Left hindlimb (tissue), 1 donor: ENCODE measurements at places on chromosomes 11 and 22.
A peak's percentile ranks its signal among the peaks of the same experiment; 100 is the strongest.

DNA sequence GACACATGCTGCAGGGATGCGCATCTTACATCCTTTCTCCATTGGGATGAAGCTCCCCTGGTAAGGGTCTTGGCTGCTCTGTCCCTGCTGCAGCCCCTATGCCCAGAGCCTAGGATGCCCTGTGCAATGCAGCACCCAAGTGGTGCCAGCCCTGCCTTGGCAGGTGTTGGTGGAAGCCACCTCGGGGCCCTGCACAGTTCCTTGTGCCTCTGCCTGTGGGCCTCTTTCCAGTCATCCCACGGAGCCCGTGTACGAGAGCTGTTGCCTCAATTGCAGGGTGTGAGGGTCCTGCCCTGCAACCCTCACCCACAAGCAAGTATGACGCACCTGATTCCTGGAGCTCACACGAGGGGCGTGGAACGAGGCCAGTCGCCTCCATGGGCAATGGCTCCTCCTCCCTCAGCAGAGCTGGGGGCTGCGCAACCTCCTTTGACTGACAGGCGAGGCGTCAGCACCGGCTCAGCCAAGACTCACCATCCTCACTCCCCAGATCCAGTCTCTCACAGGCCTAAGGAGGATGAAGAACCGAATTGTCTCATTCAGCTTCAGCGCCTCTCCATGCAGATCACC lies 719.6 kb downstream of the BRD1 start:
- no peak for DNase-seq

- no peak for DNase-seq
Measured at GRCh38 chr11:96137373-96137772, 205.6 kb downstream of the MAML2 start.

DNA sequence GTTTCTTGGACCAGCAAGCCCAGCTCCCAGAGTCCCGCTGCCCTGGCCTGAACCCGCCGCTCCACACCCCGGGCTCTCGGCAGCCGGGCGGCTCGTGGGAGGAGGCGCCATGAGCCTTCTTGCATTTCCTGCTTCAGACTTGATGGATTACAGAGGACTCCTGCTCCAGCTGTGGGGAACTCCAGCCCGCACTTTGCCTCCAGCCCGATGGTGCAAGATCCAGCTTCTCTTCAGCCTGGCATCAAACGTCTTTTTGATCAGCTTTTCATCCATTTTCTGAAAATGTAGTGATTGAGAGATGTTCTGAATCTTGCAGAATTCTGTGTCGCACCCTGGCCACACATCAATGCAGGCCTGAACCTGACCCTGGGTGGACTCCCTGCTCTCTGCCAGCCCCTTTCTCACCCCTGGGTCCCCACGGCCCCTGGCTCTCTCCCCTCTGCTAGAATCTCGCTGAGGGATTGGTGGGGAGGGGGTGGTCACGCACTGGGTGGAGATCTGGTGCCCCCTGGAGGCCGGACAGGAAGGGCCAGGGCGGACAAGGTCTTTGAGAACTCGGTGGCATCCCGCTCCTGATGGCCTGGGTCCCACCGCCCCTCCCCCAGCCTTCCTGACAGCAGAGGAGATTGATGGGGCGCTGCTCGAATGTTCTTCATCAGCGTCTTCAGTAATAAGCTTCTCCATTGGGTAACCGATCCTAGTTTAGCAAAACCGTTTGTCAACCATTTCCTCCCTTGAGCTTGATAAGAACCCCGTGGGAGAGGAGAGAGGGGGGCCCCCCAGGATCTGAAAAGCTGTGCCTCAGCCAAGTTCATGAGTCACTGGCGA lies 12.1 kb upstream of the NFAM1 start:
- DNase-seq = peak; percentile 89

DNA sequence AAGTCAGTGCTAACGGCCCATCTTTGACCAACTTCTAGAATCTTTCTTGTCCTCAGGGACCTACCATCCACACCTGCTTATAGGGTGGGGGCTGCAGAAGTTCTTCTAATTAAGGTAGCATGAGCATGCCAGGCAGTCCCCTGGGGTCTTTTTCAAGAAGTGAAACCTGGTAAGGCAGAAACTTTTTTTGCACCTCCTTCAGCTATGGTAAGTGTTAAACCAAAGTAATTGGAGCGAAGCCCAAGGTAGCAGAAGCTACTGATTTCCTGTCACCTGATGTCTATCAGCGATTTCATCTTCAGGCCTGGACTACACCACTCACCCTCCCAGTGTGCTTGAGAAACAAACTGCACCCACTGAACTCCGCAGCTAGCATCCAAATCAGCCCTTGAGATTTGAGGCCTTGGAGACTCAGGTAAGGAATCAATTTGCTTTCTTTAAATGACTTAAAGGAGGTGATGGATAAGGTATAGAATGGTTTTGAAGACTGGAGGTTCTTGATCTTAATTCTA lies at the start of gene MS4A1:
MS4A1 (plus strand) TSS at position 317 of the 512 bp plus-strand sequence. CDS start 6,528 bp downstream, outside the sequence.
- DNase-seq = no peak

- no peak for DNase-seq
Measured at GRCh38 chr11:106424111-106424510, 346.6 kb downstream of the AASDHPPT start.

DNA sequence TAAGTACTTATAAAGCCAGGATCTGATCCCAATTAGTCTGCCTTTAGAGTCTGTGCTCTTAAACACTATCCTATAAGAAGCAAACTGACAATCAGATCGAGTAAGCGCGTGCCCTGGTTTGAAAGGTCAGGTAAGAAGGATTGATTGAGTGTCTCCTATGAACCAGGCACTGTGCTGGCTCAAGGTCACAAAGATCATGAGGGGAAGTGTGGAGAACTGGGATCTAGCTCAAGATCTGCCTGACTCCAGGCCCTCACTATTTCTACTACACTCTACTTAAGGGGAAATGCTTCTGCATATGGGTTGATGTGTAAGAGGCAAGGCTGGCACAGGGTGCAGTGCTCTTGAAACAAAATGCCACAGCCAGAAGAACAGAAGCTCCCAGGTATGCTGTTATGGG lies 77.0 kb downstream of the ME3 start:
- DNase-seq = no peak

- no peak for DNase-seq
Measured at GRCh38 chr22:40138866-40139265, 38.9 kb upstream of the TNRC6B start.

- no peak for DNase-seq
Measured at GRCh38 chr22:33209930-33210784, 152.0 kb upstream of the SYN3 start.

DNA sequence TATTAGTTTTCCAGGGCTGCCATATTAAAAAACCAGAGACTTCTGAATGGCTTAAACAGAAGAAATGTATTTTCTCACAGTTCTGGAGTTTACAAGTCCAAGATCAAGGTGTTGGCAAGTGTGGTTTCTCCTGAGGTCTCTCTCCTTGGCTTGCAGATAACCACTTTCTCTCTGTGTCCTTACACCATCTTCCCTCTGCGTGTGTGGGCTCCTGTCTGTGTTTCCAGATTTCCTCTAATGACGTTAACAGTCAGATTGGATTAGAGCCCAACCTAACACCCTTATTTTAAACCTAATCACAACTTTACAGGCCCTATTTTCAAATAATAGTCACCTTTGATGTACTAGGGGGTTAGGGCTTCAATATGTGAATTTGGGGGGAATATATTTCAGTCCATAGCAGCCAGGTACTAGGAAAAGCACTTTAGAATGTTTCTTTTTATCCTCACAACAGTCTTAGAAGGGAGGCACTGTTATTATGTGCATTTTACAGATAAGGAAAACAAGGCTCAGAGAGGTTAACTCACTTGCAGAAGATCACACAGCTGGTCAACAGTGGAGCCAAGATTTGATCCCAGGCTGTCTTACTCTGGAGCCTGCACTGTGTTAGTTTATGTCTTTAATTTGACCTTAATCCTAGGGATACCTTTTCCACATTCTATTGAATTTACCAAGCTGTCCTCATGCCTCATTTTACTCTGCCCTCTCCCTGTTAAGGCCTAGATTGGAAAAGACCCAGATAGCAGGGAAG lies 116.4 kb upstream of the CRYBB3 start:
- no peak for DNase-seq

GRCh38 chr11:102864724-102865123 lies 10.1 kb downstream of the MMP12 start:
- DNase-seq = no peak

GRCh38 chr22:23836281-23836680 lies 2.5 kb downstream of the DERL3 start:
- no peak for DNase-seq

- DNase-seq = no peak
Measured at GRCh38 chr22:47199261-47199978, 437.0 kb downstream of the TBC1D22A start.

- DNase-seq = no peak
Measured at GRCh38 chr22:41226723-41227655, 13.7 kb downstream of the CHADL start.

- DNase-seq = no peak
Measured at GRCh38 chr11:15523543-15523942, 408.8 kb downstream of the INSC start.

GRCh38 chr11:119567688-119568582 lies 145.0 kb upstream of the THY1 start:
- no peak for DNase-seq

GRCh38 chr11:18384157-18384641 lies 10.2 kb upstream of the LDHA start:
- DNase-seq = peak; percentile 67

- DNase-seq = no peak
Measured at GRCh38 chr11:64036087-64037026, 626 bp downstream of the FLRT1 start.

- DNase-seq = no peak
Measured at GRCh38 chr11:74559110-74559933, 33.1 kb upstream of the POLD3 start.

DNA sequence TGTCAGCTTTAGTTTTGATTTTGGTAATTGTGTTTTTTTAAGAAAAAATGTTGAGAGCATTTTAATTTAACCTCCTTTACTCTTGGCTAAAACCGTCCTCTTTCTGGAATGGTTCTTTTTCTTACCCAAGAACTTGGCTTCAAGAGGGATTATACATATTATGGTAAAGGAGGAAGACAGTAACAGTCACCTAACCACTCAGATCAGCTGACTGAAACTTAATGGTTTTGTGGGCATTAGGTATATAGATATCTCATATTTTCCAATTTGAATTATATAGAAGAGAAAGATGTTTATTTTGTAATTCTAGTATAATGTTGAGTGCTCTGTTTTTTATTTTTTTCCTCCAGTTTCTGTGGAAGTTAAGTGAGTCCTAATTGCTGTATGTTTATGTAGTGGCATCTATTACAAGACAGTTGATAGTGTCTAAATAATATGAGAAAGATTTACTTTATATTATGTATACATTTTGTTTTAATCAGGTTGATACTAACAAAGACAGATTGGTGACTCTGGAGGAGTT lies 36.6 kb upstream of the NCR3LG1 start:
- DNase-seq = no peak

- DNase-seq = peak; percentile 82
Measured at GRCh38 chr11:64723117-64723906, at the start of gene NRXN2. Gene NRXN2, minus strand, starts transcription at chr11:64723197. Its CDS starts 9,498 bp downstream, at chr11:64713699.

DNA sequence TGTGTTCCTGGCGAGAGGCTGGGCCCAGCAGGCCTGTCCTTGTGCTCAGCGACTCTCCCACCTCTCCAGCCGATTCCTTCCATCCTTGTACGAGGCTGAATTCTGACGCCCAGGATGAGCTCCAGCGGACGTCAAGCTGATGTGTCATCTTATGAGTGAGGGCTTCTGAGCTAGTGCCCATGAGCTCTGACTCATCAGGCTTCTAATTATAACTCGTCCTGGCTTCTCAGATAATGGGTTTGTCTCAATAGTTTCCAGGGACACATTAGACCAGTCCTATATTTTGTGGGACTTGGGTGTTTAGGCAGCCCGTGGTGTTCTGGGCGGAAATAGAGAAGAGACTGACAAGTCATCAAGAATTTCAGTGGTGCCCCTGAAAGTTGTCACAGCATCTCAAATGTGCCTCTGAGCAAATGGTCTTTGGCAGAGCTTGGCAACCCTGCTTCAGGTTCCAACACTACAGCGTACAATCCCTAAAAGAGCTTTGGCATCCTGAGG lies 108.2 kb upstream of the CD44 start:
- DNase-seq = peak; percentile 55

GRCh38 chr22:37999640-38000272 lies 15.4 kb upstream of the SOX10 start:
- DNase-seq = no peak

GRCh38 chr11:77854838-77855237 lies 33.9 kb downstream of the AAMDC start:
- DNase-seq = no peak

GRCh38 chr11:60064111-60064510 lies 7.6 kb downstream of the MS4A3 start:
- DNase-seq = no peak

DNA sequence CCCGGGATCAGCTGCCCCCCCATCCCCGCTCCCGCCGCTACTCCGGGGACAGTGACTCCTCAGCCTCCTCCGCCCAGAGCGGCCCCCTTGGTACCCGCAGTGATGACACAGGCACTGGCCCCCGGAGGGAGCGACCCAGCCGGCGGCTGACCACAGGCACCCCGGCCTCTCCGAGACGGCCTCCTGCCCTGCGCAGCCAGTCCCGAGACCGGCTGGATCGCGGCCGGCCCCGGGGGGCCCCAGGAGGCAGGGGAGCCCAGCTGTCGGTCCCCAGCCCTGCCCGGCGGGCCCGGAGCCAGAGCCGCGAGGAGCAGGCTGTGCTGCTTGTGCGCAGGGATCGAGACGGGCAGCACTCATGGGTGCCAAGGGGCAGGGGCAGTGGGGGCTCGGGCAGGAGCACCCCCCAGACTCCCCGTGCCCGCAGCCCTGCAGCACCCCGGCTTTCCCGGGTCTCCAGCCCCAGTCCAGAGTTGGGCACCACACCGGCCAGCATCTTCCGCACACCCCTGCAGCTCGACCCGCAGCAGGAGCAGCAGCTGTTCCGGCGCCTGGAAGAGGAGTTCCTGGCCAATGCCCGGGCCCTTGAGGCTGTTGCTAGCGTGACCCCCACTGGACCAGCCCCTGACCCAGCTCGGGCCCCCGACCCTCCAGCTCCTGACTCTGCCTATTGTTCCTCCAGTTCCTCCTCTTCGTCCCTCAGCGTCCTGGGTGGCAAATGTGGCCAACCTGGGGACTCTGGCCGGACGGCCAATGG lies 3.9 kb downstream of the RASL10A start:
- no peak for DNase-seq

GRCh38 chr11:78234006-78234405 lies 45.3 kb downstream of the USP35 start:
- no peak for DNase-seq

DNA sequence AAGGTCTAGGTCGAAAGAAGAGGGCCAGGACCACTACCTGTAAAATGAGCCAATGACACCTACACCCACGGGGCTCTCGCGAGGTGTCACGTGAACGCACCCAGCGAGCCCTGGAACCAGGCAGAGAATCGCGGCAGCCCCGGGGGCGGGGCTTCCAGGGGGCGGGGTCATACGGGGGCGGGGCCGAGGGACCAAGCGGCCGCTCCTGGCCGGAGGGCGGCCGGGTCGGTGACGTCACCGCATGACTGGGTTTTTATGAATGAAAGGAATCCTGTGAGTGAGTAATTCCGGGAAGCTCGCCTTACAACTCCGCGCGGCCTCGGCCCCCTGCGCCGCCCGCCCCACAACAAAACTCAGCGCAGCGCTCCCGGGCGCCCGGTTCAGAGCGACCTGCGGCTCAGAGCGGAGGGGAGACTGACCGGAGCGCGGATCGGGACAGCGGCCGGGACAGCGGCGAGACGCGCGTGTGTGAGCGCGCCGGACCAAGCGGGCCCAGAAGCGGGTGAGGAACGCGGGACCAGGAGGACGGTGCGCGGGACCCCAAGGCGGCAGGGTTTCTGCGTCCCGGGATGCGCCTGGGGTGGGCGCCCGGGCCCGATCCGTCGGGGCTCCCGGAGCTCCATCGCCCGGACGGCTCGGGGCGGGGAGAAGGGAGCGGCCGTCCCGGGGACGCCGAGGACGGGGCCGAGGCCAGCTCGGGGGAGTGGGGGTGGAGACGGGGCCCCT lies at the start of gene MAFF:
MAFF (plus strand) TSS at position 284 of the 726 bp plus-strand sequence. CDS start 11,860 bp downstream, outside the sequence.
- DNase-seq = peak; percentile 96
